Sigmoid colon (tissue), 7 donors: ENCODE measurements at places on chromosomes 5 and 9. TPM values are rescaled to one million over a fixed set of nuclear protein-coding genes. Genes with fewer than 3 reads are reported as not detected.

DMXL1 gene
- 106 TPM for total RNA-seq

MARCOL gene
- total RNA-seq: not detected

COMMD10 gene
- total RNA-seq: 47.7 TPM

CCT5 gene
- 124 TPM for total RNA-seq

ABCA2 gene
- 14.0 TPM for total RNA-seq

DNA sequence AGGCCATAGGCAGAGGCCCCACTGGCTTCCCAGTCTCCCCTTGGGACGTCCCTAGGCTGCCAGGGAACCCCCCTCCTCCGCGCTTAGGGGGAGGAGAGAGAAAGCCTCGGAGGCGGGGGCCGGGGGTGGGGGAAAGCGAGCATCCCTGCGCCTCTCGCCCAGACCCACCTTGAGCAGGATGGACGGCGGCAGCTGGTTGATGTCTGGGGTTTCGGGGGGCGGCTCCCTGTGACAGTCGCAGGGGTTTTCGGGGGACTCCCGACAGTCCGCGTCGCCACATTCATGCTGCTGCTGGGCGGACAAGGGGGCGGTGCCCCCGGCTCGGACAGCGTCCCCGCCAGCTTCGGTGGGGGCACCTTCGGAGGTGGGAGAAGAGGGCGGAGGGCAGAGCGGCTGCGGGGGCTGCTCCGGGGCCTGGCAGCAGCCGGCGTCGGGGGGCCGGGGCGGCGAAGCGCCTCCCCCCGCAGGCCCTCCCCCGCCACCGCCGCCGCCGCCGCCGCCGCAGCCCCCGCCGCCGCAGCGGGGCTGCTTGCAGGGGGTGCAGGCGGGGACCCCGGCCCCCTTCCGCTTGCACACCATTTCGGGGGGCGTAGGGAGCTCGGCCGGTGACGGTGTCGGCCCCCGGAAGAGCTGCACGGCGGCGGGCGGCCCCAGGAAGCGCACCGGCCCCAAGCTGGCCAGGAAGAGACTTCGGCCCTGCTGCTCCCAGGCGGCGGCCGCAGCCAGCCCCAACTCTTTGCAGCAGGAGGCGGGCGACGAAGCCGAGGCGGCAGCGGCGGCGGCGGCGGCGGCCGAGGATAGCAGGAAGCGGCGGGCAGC is 1.2 kb downstream of the FBXL17 start:
- DNase-seq: peak; percentile 74

DNA sequence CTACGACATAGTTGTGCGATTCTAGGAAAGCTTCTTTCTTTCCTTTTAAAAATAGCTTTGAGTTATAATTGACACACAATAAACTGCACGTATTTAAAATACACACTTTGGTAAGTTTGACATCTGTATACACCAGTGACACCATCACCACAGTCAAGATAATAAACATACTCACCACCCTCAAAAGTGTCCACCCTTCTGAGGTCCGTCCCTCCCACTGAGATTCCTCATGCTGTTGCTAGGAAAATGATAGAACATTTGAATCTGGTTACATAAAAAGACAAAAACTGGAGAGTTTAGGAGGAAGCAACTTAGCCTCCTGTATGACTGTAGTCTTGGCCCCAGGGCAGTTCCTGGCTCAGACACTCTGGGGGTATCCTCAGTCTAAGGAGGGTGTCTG is 17.2 kb downstream of the S100Z start:
- DNase-seq: no peak

- DNase-seq: no peak
These were observed 155.5 kb upstream of the NUDT12 start for GRCh38 chr5:103718108-103718507.

- DNase-seq: no peak
These were observed 96.8 kb downstream of the WNK2 start for GRCh38 chr9:93280661-93281259.

DNA sequence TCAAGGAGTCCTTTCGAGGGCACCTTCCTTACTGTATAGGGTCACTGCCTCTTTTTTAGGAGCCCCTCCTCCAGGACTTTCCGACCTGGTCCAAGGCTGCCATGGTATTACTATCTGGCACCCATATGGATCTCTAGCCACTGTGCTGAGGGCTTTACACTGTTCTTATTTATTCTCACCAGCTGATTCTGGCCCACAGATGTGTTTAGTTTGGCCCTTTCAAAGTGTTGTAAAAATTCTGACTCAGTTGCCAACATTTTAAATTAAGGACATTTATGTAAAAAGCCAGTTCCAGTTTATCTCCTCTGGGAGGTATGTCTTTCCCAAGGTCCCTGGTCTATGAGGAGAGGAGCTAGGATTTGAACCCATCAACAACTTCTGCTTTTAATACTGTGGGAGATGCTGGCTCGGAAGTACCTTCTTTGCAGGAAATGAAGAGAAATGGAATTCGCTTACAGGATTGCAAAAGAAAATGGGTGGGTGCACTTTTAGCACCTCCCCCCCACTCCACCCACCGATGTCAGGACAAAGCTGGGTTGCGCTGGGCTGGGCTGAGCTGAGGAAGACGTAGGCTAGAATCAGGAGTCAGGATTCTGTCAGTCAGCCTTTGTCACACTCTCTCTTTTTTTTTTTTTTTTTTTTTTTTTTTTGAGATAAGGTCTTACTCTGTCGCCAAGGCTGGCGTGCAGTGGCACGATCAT is 7.8 kb downstream of the JADE2 start:
- peak; percentile 87 for DNase-seq

GRCh38 chr5:142107036-142107735 is 1.4 kb upstream of the NDFIP1 start:
- no peak for DNase-seq

DNA sequence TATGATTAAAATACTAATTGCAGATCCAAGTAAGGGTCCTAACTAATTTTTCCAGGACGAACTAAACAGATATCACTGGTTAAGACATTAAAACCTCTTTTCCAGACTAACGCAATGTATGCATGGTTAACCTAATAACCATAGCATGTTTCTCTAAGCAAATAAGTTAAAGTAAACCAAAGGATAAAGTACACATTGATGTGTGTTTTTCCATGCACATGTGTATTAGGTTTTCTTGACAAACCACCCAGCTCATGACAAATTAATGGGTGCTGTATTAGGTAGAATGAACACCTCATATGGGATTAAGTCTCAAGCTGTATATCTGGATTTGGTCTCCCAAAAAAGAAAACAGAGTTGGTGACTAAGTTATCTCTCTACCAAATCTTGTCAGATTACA is 45.6 kb downstream of the ANKH start:
- no peak for DNase-seq

DNA sequence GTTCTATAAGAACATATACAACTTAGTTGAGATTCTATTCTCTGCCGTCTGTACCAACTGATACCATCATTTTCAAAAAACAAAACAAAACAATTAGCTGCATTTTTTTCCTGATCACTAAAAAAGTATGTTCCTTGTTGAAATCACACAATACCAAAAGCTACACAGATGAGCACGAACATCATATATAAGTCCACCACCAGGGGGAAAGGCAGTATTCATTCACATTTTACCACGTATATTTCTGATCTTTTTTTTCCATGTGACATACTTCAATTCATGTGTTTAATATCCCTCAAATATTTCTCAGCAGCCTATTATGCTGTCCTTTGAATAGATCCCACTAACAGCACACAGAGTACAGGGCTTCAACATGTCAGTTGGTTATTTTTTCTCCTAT is 40.6 kb downstream of the IRX2 start:
- no peak for DNase-seq

DNA sequence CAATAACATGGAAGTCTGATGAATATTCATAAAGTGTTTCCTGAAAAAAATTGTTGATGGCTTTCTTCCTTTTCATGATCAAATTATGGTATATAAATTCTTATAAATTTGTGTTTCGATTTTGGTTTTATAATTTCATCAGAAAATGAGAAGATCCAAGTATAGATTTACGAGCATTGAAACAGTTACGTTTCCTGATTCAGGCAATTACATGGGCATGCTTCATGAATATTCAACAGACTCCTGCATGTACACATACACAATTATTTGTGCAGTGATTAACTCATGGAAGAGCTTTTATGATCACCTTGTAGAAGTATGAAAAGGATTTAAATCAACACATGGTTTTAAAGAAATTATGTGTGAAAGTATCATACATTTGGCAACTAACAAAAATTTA is 136.7 kb downstream of the MPDZ start:
- DNase-seq: no peak

- peak; percentile 34 for DNase-seq
These were observed 151.7 kb upstream of the SMIM23 start for GRCh38 chr5:171633776-171634470.

DNA sequence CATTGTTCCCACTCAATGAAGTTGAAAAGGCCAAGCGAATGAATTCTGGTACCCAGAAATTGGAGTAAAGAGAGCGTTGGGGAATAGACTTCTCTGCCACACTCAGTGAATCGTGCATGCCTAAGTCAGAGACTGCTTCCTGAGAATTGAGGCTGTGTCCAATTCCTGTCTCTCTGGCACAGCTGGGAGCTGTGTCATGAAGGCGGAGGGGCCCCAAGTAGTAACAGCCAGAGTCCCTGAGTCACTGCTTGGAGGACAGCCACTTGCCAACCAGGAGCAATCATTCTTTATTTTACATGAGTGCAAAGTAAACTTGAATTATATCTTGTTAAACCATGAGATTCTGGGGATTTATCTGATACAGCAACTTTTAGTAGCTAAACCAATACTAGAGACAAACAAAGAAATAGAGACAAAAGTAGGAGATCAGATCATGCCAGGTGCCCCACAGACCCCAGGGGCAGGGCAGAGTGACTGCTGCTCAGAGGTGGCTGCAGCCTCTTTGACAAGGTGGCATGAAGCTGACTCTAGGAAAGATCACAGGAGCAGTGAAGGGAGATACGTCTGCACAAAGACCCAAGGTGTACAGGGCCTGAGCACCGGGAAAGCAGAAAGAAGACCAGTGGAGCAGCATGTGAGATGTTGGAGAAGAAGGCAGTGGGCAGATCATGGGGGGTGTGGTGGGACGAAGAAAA is 246.0 kb downstream of the GADD45G start:
- DNase-seq: peak; percentile 49

- DNase-seq: no peak
These were observed 30.5 kb upstream of the MSH3 start for GRCh38 chr5:80623999-80624398.

DNA sequence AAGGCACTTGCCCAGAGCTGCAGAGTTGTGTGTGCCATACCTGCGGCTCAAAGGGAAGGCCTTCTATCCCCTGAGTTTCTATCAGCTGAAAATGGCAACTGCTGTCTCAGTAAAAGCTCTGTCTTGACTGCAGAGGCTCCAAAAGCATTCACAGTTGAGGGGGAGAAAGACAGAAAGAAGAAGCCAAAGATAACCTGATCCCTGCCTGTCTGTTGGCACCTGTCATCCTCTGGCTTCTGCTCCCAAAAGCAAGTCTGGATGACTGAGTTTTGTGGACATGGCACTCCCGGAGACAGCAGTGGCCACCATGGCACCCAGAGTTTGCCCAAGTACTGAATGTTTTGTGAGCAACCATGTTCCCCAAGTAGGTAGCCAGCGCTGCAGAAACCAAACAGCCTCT is 176.6 kb downstream of the NR3C1 start:
- no peak for DNase-seq
